ENCODE measurements at places on chromosomes 7 and 10. TPM values are rescaled to one million over a fixed set of nuclear protein-coding genes. Genes with fewer than 3 reads are reported as not detected.

DNA sequence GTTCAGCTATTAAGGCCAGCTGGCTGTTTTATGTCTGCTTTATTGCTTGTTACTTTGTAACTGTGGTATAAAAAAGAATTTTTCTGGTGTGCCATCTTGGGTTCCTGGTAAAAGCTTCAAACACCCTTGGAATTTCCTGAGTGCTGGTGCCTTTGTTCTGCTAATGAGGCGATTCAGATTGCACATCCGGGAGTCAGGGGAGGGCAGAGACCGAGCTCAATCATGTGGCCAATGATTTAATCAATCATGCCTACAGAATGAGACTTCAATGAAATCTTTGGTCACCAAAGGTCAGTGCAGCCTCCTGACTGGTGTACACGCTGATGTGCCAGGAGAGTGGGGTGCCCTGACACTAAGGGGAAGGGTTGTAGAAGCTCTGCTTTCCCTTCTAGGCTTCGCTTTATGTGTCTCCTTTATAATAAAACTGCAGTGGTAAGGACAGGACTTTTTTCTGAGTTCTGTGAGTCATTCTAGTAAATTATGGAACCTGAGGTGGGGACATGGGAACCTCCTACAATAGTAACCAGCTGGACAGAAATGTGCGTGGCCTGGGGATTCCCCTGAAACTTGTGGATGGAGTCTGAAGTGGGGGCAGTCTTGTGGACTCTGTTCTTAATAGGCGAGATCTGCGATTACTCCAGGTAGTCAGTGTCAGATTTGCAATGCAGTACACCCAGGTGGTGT lies 69.4 kb upstream of the OGDHL start:
- DNase-seq, result peak; percentile 25

ANXA8 gene
- 3.9 TPM for total RNA-seq

GRCh38 chr10:130411496-130412085 lies 275.4 kb downstream of the GLRX3 start:
- no peak for DNase-seq

NRG3 gene
- not detected for total RNA-seq

- no peak for DNase-seq
These were observed at the start of gene LRCH4 for GRCh38 chr7:100585511-100586265. Gene LRCH4, minus strand, starts transcription at chr7:100586129. Its CDS starts 29 bp downstream, at chr7:100586100.

VIPR2 gene
- total RNA-seq, result not detected

- DNase-seq, result no peak
These were observed 211.2 kb upstream of the GPR26 start for GRCh38 chr10:123454987-123455386.

GRCh38 chr10:97383159-97383558 lies 18.0 kb downstream of the RRP12 start:
- no peak for DNase-seq

- no peak for DNase-seq
These were observed 138.9 kb downstream of the ARHGAP22 start for GRCh38 chr10:48465860-48466521.

CYP3A4 gene
- not detected for total RNA-seq

DNA sequence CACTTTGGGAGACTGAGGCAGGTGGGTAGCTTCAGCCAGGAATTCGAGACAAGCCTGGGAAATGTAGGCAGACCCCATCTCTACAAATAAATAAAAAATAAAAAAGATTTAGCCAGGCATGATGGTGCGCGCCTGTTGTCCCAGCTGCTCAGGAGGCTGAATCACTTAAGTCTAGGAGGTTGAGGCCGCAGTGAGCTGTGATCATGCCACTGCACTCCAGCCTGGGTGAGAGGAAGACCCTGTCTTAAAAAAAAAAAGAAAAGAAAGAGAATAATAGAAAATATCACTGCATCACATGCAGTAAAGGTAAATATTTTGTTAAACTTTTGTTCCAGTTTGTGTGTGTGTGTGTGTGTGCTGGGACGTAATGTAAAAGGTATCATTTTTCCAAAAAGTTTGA lies 3.0 kb downstream of the STRIP2 start:
- DNase-seq, result no peak

DNA sequence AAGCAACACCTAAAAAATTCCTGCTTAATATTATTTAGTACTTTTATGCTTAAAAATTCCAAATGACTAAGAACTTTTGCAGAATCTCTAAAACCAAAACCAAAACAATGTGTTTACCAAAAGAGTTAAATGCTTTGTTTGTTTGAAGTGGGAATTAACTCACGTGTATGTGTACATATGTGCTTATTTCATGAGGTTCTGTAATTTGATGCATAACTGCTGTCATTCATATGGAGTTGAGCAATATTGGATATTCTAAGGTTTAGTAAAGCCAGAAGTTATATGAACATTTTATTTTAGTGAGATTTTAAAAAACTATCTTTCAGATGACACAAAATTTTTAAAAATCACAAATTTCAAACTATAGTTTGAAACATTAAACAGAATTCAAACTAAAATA lies 157.1 kb downstream of the PIP4K2A start:
- peak; percentile 17 for DNase-seq

DNA sequence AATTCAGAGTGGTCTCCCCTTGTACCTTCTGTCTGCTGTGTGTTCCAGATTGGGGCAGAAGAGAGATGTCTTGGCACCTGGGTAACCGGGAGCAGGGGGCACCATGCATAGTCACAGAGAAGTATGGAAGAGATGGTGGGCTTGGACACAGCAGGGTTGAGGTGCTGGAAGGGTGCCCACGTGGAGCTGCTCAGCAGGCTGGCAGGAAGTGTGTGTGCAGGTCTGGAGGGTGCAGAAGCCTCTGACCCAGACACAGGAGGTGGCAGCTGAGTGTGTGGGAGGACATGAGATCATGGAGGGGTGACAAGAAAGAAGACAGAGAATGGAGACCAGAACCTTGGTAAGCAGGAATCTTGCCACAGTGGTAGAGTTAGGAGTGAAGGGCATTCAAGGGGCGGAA lies 42.3 kb upstream of the DUSP5 start:
- DNase-seq, result no peak

DNA sequence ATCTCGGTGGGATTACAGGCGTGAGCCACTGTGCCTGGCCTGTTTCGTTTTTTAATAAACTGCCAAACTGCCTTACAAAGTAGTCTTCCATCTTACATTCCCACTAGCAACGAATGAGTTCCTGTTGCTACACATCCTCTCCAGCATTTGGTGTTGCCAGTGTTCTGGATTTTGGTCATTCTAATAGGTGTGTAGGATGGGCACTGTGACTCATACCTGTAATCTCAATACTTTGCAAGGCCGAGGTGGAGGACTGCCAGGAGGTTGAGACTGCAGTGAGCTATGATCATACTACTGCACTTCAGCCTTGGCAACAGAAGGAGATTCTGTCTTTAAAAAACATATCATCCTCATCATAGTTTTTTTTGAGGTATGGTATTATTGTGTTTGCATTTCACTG lies 21.4 kb upstream of the RSBN1L start:
- DNase-seq, result no peak

GRCh38 chr10:9634466-9634865 lies 1383.2 kb upstream of the CELF2 start:
- DNase-seq, result peak; percentile 23

DNA sequence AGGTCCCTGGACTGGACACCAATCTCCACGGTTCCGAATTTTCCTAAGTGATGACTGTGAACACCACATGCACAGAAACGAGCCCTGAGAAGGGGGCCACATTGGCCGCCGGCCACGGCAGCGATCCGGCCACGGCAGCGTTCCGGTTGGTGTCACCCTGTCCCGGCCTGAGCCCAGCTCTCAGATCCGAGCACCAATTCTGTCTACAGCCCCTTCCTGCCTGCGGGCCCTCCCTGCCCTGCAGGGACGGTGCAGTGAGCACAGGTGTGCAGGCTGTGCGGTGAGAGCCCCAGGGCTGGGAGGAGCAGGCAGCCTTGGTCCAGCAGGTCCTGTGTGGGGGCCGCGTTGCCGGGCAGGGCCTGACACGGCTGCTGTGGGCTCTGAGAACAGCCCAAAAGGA lies 29.7 kb upstream of the GPR146 start:
- no peak for DNase-seq

APBB1IP gene
- 4.3 TPM for total RNA-seq

GRCh38 chr10:60828489-60828852 lies 50.2 kb downstream of the CDK1 start:
- DNase-seq, result peak; percentile 18

DNA sequence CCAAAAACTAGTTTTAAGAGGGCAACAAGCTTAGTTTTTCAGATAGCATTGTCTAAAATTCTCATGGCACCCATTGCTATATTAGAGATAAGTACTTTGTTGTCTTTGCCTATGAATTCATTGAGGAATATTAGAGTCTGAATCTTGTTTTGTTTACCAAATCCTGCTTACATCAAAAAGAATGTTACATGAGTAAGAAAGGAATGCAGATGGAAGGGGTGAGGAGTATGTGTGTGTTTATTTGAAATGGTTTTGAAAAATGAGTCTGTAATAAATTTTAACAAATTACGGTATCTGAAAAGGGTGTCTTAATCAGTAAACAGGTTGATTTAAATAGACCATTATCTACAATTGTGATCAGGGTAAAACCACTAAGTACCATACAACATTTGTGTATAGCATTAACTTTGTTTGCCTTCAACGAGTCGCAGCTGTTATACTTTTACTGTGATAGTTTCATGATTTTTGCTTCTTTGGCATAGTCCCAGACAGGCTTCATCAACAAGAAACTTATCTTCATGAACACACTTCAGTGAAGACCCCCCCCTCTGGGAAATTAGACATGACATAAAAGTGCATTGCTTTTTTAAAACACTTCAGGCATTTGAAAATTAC lies 1183.9 kb upstream of the C7orf33 start:
- peak; percentile 22 for DNase-seq

PRLHR gene
- not detected for total RNA-seq

MPP7 gene
- total RNA-seq, result 0.43 TPM

GRCh38 chr10:14032406-14032998 lies 298.2 kb downstream of the FRMD4A start:
- no peak for DNase-seq

DNA sequence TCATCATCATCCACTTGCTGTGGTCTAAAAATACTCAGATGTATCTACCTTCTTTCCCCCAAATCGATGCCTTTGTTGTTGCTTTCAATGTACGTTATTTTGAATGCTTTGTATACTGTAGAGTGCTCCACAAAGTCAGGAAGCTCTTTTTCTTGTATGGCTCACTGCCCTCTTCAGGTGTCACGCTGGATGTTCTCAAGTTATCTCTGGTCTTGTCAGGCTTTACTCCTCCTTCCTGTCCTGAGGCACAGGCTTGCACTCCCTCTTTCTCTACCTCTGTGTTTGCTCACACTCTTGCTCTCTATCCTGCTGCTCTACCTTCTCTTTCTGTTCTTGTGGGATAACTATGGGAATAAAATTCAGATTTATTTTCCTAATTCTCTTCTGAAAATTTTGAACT lies 381.3 kb downstream of the NRG3 start:
- no peak for DNase-seq

GRCh38 chr10:132482090-132482800 lies 55.3 kb upstream of the INPP5A start:
- peak; percentile 80 for DNase-seq

HECW1 gene
- 1.7 TPM for total RNA-seq

- DNase-seq, result no peak
These were observed 82.8 kb downstream of the AHCYL2 start for GRCh38 chr7:129307592-129307991.

DNA sequence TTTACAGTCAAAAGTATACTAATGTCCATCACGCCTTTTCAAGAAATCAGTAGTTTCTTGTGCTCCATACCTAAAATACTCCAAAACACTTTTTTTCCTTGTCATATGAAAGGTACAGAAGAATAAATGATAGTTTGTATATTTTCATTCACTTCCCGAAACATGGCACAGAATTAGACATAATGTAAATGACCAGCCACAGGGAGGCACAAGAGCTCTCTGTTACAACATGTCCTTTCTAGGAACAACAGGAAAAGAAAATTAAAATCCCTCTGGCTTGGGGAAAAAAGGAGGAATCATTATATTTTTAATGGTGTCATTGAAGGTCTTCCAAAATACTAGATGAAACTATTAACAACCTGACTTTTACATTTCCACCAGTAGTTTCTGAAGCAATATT lies 331.2 kb downstream of the ACTR3B start:
- DNase-seq, result no peak

GRCh38 chr7:4748231-4748681 lies 27.2 kb upstream of the AP5Z1 start:
- peak; percentile 15 for DNase-seq

- DNase-seq, result no peak
These were observed 203.9 kb downstream of the NXPH1 start for GRCh38 chr7:8637322-8637721.

DNA sequence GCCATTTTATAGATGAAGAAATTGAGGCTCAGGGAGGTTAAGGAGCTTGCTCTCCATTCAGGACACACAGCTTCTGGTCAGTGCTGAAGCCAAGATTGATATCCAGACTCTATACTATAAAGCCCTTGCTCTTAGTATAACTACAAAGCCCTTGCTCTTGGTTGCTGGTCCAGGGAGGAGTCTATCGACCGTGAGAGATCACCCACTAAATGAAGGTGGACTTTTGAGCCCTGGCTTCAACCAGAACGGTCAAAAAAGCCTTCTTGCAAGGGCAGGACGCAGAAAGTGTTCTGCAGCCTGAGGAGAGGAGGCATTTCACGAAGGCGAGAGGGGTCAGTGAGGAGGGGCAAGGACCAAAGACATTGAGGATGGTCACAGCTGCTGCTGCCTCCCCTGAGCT lies 176.3 kb downstream of the CYP26A1 start:
- no peak for DNase-seq

C10orf53 gene
- total RNA-seq, result not detected

LIPK gene
- not detected for total RNA-seq

- no peak for DNase-seq
These were observed 41.8 kb downstream of the MTURN start for GRCh38 chr7:30176463-30177109.

GRCh38 chr10:29712108-29712507 lies 77.3 kb upstream of the SVIL start:
- peak; percentile 37 for DNase-seq

- DNase-seq, result no peak
These were observed 261.6 kb downstream of the SKIDA1 start for GRCh38 chr10:21263839-21264238.

DNA sequence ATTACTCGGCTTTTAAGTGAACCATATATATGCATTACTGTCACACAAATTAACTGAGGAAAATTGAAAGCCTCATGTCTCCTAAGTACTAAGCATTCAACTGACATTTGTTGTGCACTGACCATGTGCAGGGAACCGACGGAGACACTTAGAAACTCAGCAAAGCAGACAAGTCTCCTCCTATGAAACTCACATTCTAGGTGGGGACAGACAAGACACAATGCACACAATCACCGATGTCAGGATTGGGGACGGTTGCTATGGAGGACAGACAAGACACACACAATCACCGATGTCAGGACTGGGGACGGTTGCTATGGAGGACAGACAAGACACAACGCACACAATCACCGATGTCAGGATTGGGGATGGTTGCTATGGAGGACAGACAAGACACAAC lies 134.0 kb downstream of the PTPRN2 start:
- DNase-seq, result no peak

Data from fibroblast of villous mesenchyme (primary cell).